ENCODE measurements at places on chromosomes 6 and 20.

DNA sequence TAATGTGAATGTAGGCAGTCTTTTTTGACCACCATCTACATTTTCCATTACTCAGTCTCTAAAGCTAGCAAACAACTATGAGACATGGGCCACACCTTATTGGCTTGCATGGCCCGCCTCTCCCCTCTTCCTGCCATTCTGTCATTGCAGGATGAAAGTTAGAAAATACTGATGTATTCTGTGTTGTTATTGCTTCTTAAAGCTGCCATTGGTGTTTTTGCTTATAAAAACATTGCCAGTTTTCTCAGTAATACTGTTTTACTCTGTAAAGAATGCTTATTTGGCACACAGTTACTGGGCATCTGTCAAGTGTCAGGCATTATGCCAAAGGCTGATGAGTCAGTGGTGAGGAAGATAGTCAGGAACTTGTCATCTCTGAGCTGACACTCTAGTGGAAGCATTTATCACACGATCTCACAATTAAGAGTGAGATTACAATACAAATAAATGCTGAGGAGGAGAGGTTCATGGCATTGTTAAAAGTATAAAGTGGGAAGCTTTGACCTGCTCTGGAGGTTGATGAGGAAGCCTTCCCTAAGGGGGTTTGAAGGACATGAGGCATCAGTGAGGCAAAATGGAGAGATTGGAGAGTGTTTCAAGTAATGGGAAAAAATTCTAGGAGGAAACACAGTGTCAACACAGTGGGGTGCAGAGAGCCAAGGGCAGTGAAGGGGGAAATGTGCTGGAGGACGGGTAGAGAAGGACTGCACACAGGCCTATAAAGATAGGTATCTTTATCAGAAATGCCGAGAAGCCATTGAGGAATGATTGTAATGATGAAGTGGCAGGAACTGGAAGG, 14.7 kb downstream of the KLHL32 start:
- no peaks in the 10 kb centered on the region for H3K4me1 ChIP-seq
- no peak overlapping the region for H3K27ac ChIP-seq
- no peaks in the 10 kb centered on the region for H3K36me3 ChIP-seq

GRCh38 chr6:78868116-78868515, 765 bp downstream of the IRAK1BP1 start:
- peak overlapping the region; percentile 95 for H3K4me3 ChIP-seq
- peak overlapping the region; percentile 84 for H3K27ac ChIP-seq
- no peaks in the 10 kb centered on the region for H3K36me3 ChIP-seq
- H3K27me3 ChIP-seq: no peaks in the 10 kb centered on the region
- no peak for DNase-seq
- no peaks in the 10 kb centered on the region for H3K4me1 ChIP-seq

DNA sequence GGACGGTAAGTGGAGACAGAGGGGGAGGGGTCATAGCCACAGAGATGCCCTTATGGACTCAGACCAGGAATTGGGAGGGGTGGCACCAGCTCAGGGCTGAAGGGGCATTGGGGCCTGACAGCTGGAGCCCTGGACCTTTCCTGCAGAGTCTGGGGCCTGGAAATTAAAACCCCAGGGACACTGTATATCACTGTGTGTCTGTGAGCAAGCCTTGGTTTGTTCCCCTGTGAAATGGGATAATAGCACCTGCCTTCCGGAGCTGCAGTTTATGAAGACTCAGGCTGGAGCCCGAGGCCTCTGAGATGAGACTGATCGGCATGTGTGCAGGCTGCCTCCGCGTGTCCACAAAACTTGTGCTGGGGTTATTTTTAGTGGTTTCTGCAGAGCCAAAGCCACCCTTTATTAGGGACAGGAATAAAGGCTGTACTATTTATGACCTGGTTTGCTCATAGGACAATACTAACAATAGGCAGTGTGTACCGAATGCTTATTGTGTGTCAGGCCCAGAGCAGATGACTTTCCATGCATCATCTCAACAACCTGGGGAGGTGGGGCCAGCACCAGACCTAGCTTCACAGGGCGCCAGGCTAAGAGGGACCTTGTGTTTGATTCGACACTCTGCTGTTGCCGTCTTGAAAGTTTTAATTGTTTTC, 22.6 kb downstream of the MYH7B start:
- H3K27ac ChIP-seq: no peak overlapping the region
- H3K27me3 ChIP-seq: peaks cover 17% of the 10 kb centered on the region
- no peaks in the 10 kb centered on the region for H3K36me3 ChIP-seq
- no peak overlapping the region for H3K4me3 ChIP-seq
- no peaks in the 10 kb centered on the region for H3K4me1 ChIP-seq

DNA sequence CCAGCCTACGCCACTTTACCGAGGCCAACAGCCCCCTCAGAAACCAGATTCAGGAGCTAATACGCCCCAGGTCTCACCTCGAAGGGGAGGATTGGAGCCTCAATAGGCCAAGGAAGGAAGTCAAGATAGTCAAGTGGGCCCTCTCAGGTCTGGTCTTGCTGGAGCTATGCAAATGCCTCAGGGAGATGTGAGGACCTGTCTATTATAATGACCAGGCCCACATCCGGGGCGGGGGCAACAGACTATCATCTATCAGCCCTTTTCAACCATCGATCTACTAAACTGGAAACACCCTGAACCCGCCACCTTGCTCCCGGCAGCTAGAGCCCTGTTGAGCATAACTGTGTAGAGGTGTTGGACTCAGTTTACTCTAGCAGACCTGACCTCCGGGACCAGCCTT, 12.7 kb upstream of the GSTA3 start:
- H3K27ac ChIP-seq: no peak overlapping the region
- no peak overlapping the region for H3K4me3 ChIP-seq

DNA sequence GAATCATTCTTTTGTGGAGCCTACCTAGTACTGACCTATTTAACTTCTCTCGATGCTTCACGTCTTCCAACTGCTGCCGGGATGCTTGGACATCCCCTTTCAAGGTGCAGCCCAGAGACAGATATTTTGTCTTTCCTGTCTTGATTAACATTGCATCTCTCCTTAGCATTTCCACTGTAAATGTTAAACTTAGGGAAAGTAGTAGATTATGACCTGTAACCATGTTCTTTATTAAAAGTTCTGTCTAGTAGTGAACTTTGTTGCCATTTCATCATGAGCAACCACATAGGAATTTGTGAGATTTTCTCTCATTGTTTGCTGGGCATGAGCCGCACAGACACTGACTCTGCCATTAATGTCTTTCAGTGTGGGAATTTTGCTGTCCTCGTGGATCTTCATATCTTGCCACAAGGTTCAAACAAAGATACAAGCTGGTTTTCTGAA, 117.9 kb downstream of the JAG1 start:
- no peaks in the 10 kb centered on the region for H3K36me3 ChIP-seq
- DNase-seq: no peak
- no peaks in the 10 kb centered on the region for H3K4me1 ChIP-seq
- no peaks in the 10 kb centered on the region for H3K27me3 ChIP-seq

DNA sequence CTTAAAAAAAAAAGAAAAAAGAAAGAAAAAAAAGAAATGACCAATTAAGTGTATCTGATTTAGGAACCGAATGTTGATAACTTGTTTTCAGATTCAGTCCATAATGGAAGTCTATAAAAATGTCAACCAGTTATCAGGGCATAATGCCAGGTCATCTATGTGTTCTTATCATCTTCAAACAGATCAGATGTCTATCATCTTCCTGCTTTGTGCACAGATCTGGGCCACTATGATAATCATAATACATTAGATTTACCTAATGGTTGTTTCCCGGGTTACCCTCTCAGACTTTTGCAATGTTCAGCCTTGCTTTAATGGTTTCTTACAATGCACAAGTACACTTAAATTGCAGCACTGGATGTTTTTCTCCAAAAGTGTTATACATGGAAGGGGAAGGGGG, 100.6 kb downstream of the NKAIN2 start:
- no peak for DNase-seq
- H3K4me3 ChIP-seq: no peak overlapping the region
- H3K36me3 ChIP-seq: no peaks in the 10 kb centered on the region
- no peak overlapping the region for H3K27ac ChIP-seq
- no peaks in the 10 kb centered on the region for H3K4me1 ChIP-seq

- no peak for DNase-seq
- no peaks in the 10 kb centered on the region for H3K36me3 ChIP-seq
- H3K4me1 ChIP-seq: no peaks in the 10 kb centered on the region
- no peak overlapping the region for H3K4me3 ChIP-seq
- H3K27me3 ChIP-seq: no peaks in the 10 kb centered on the region
- H3K27ac ChIP-seq: no peak overlapping the region
Observed at GRCh38 chr6:28005975-28006374, 48.9 kb downstream of the OR2B6 start.

DNA sequence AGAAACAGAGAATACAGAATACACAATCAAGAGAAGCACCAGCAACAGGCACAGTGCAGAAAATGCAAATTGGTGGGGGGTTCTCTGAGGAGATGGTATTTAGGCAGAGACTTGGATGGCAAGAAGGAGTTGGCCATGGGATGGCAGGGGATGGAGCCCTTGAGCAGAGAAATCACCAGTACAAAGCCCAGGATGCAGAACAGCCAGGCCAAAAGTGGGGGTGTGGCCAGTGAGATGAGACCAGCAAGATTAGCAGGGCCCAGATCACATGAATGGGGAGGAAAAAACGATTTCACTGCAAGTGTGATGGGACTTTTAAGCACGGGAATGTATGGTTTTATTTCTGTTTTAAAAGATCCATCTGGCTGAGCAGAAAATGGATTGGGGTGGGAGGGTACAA, 63.4 kb downstream of the TRAM2 start:
- no peak overlapping the region for H3K4me3 ChIP-seq
- H3K4me1 ChIP-seq: peaks cover 5% of the 10 kb centered on the region
- DNase-seq: no peak
- no peaks in the 10 kb centered on the region for H3K27me3 ChIP-seq

GRCh38 chr6:157096105-157096504, 227.2 kb downstream of the TMEM242 start:
- H3K4me3 ChIP-seq: no peak overlapping the region
- DNase-seq: no peak
- peaks cover 3% of the 10 kb centered on the region for H3K36me3 ChIP-seq
- H3K4me1 ChIP-seq: no peaks in the 10 kb centered on the region

DNA sequence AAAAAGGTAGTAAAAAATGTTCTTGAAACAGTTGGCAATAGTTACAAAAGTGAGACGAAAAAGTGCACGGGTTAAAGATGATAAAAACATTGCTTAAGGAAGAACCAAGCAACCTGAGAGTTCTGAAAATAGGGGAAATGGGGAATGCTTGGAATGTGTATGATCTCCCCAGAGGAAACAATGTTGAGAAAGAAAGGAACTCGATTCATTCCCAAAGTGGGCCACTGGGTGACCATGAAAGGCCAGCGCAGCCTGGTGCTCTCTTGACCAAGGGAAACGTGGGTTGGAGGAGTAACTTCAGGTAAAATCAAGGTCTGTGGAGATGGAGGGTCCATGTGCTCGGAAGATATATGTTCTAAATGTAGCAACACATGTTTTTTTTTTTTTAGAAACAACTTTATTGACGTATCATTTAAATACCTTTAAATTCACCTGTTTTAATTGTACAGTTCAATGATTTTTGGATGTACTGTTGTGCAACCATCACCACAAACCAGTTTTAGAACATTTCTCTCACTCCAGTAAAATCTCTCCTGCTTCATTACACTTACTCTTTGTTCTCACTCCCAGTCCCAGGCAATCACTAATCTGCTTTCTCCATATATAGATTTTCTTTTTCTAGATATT, 34.5 kb upstream of the CEP85L start:
- H3K27ac ChIP-seq: no peak overlapping the region
- no peak for DNase-seq
- peaks cover 6% of the 10 kb centered on the region for H3K36me3 ChIP-seq
- H3K4me3 ChIP-seq: no peak overlapping the region

- H3K27me3 ChIP-seq: no peaks in the 10 kb centered on the region
- no peak for DNase-seq
- H3K4me1 ChIP-seq: peaks cover 4% of the 10 kb centered on the region
- no peak overlapping the region for H3K27ac ChIP-seq
Observed at GRCh38 chr6:109291902-109292301, 90.4 kb downstream of the CD164 start.

- DNase-seq: no peak
- H3K36me3 ChIP-seq: no peaks in the 10 kb centered on the region
- no peaks in the 10 kb centered on the region for H3K4me1 ChIP-seq
- peaks cover 9% of the 10 kb centered on the region for H3K27me3 ChIP-seq
- no peak overlapping the region for H3K27ac ChIP-seq
Observed at GRCh38 chr20:63314015-63314471, 21.1 kb downstream of the COL20A1 start.

DNA sequence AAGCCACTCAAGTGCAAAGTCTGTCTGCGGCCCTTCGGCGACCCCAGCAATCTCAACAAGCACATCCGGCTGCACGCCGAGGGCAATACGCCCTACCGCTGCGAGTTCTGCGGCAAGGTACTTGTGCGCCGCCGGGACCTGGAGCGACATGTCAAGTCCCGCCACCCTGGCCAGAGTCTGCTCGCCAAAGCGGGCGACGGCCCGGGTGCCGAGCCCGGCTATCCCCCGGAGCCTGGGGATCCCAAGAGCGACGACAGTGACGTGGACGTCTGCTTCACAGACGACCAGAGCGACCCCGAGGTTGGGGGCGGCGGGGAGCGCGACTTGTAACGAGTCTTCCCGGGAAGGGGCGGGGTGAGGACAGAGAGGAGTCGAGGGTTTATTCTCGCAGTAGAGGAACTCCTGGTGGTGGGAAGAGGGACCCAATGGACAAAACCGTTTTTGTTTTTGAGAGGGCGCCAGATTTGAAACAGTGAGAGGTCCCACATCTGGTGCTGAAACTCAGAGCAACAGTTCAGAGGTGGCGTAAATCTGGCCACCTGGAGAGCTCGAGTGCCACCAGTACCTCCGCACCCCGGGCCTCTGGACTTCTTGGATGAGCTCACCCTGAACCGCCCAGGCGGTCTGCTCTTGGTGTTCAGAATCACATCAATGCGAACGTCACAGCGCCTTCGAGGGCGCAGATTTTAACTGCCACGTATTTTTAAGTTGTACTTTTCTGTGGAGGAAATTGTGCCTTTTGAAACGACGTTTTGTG, 8.0 kb downstream of the PRDM13 start:
- H3K4me1 ChIP-seq: peaks cover 29% of the 10 kb centered on the region
- no peaks in the 10 kb centered on the region for H3K36me3 ChIP-seq
- H3K27me3 ChIP-seq: peaks cover 74% of the 10 kb centered on the region
- DNase-seq: no peak
- H3K4me3 ChIP-seq: no peak overlapping the region
- H3K27ac ChIP-seq: no peak overlapping the region

Measured in thymus (tissue), 14 donors.